ENCODE measurements at places on chromosomes 11 and 22.

GRCh38 chr22:32020117-32020516 lies 22.9 kb upstream of the SLC5A1 start:
- DNase-seq = no peak

DNA sequence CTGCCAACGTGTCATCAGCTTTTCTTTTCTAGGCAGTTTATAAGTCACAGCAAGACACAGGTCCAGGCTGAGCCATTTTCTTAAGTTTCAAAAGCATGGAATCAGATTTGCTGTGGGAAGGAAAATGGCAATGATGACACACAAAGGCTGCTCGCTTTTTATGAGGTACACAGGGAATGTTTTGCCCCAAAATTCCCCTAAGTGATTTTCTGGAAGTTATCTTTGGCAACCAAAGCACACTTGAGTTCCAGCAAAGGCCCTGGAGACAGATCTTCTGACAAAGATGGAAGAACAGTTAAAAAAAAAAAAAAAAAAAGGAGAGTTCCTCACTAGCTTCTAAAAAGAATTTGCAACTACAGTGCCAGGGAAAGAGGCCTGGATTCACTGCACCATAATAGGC lies 260.8 kb downstream of the LARGE1 start:
- DNase-seq = peak; percentile 61

DNA sequence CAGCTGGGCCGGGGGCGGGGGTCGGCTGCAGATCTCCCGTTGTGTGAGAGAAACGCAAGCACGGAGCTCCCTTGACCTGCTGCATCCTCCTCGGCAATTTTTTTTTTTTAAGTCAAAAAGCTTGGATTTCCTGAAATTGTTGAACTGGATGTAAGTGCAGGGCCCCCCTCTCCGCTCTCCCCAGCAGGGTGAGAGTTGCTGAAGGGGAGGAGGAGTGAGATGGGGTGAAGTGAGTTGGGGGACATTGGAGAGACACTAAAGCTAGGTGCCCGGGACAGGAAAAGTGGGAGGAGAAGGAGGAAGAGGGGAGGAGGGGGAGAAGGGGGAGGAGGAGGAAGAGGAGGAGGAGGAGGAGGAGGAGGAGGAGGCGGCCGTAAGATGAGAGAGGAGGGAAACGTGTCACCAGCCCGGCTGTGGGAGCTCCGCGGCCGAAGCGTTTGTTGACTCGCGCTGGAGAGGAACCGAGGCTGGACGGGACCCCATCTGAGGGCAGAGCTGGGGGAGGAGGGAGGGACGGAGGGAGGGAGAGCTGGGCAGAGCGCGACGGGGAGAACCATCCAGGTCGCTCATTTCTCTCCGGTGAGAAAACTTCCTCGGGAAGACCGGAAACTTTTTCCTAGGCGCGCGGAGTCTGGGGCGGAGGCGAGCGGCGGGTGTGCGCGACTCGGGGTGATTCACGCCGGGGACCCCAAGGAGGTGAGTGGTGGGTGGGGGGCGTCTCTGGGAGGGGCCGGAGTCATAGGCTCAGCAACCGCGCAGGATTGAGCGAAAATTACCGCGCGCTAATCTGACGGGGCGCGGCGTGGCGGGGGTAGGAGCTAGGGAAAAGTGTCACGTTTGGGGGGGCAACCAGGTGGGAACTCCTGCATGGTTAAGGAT lies 80.2 kb downstream of the PRR5L start:
- peak; percentile 69 for DNase-seq

GRCh38 chr22:20131597-20131858 lies at the start of gene ZDHHC8:
Gene ZDHHC8, plus strand, starts transcription at chr22:20131804. Its CDS starts 144 bp downstream, at chr22:20131948.
- no peak for DNase-seq

GRCh38 chr22:24716602-24717001 lies 57.9 kb downstream of the PIWIL3 start:
- no peak for DNase-seq

DNA sequence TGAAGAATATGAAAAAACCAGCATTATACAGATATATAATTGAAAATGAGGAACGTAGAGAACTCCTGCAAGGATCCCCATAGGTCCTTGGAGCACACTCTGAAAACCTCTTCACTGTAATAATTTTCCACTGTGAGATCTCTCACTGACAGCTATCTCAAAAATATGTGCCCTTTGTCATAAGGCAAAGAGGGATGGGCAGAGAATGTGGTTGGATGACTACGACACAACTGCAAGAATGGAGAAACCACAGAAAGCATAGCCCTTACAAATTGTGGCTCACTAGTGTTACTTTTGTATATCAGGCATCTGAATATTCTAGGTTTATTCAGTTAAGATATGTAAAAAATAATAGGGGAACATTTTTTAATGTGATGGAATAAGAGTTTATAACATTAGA lies 7.9 kb upstream of the CTSC start:
- no peak for DNase-seq

- DNase-seq = no peak
Measured at GRCh38 chr22:29139965-29140782, 65.5 kb upstream of the EMID1 start.

DNA sequence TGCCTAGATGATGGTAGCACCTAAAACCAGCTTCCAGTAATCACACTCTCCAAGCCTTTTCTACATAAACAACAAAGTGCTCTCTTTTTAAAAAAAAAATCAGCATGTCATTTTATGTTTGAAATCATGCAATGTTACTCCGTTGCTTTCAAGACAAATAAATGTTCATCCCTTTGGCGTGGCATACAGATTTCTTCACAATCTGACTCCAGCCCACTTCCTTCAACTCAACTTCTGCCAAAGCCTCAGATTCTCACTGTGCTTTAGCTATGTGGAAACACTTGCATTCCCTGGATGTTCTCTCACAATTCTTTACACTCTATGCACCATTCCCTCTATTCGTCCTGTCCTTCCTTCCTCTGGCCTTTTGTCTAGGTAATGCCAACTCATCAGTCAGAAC lies 206.3 kb upstream of the BLID start:
- no peak for DNase-seq

DNA sequence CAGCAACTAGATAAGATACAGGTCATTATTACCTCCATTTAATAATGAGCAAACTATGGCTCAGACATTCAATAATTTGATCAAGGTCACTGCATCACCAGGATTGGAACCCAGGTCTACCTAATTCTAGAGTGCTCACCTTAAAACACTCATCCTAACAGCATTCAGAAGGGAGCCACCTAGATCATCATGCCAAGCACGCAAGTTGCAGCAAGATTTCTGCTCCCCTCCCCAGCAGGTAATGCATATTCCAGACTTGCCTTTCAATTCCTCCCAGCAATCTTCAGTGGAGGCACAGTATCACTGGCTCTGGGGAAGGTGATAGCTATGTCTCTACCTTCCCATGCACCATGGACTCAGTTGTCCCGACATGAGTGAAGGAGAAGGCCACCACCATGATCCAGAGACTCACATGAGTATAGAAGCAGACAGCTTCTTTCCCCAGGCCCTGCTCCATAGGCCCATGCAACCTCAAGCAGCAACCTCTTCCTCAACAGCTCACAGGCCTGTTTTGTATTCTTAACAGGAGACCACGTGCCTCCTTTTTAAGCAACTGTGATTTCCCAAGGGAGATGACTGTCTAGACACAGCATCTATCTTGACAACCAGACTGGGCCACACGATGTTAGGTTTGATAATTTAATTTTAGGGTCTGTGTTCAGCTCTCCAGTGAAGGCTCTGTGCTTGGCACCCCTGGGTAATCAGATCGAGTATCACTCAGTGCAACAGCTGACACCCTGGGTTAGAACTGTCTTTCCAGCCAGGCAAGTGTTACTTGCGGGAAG lies 36.4 kb downstream of the RAB30 start:
- DNase-seq = no peak

Data from sciatic nerve (tissue), 2 donors.